ENCODE measurements at places on chromosomes 3 and 15.

DNA sequence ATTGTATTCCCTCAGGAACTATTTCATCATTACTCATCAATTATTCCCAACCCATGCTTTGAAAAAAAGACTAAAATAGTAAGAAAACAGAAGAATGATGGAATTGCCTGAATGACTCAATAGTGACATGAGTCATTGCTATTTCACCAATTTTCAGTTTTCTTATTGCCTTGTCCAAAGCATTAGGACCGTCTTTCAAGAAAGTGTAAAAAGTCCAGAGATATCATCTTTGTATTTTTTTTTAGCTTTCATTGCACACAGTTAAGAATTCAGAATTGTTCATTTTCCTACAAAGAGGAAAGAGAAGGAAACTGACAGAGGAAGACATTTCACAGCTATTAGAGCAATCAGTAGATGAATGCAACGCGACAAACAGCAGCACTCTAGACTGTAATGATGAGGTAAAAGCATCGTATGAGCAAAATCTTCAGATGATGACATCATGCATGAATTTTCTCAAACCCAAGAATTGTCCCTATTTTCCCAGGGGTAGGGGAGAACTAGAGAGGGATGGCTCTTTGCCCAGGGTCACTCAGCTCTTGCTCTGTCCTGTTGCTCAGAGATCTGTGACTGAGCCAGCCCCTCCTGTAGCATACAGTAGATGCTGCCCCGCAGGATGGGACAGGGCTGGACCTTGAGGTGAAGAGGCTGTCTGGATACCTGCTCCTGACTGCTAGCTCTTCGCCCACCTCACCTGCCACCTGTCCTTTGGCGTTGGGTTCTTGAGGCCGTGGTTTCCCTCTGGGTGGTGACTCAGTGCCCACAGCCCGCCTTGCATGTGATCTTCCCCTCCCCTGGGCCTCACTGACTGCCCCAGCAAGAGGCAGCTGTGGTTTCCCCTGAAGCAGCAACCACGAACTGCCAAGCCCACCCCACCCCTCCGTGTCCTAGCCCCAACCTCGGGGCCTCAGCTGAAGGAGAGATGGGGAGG lies 84.8 kb downstream of the PPCDC start:
- DNase-seq = no peak

GRCh38 chr3:61547625-61548024 lies 13.7 kb upstream of the PTPRG start:
- DNase-seq = no peak

- no peak for DNase-seq
Measured at GRCh38 chr3:196659901-196660351, 20.4 kb downstream of the NRROS start.

DNA sequence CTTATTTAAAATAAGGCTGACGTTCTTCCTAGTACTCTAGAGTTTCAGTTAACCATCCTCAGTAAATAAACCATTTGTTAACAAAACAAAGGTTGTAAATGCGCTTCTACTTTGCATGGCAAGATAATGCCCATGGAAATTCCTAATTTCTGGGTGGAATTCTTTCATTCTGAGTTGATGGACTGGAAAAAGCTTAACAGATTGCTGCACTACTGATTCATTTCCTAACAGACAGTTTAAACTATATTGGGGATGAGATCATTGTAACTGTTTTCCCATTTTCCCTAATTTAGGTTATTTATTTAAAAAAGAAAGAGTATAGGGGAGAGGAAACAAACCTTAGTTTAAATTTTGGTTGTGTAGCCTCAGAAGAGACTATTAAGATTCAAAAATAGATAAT lies 342.2 kb downstream of the NLGN1 start:
- no peak for DNase-seq

DNA sequence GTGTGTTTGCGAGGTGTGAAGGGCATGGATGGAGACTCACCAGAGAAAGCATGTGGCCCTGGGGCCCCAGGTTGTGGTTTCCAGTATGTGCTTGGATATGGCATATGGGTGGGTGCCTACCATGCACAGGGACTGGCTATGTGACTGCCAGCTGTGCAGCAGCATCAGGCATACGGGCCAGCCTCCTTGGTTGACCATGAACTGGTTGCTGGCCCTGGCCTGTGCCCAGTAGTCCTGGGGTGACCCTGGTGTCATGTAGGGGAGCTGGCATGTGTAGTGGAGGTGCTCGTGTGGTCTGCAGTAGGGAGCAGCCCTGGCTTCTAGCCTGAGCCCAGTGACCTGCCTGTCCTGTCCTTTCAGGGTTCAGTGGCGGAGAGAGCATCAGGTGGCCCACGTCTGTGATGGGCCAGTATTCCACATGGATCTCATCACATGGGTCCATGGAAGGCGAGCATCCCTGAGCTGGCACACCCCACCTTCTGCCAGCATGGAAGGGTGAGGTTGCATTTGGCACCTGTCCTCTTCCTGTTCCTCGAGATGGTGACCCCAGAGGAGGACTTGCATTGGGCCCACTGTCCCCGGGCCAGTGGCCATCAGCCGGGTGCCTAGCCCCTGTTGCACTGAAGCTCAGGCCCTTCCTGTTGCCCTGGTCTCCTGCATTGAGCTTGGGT lies 228.9 kb downstream of the SNRPN start:
- DNase-seq = no peak

Data from tongue (tissue), 3 donors.